Thoracic aorta endothelial cell (primary cell): ENCODE measurements at places on chromosomes 3 and 15. TPM values are rescaled to one million over a fixed set of nuclear protein-coding genes. Genes with fewer than 3 reads are reported as not detected.

The CRYGS gene
- total RNA-seq, result 1.7 and 2.1 TPM in 2 replicates

The LZTFL1 gene
- total RNA-seq, result 18.0 and 18.1 TPM in 2 replicates

The SLC15A2 gene
- total RNA-seq, result under 0.01 and 0.36 TPM in 2 replicates

The ZIC1 gene
- total RNA-seq, result 1.7 TPM in 1 of 2 replicates, not detected in the other

The LRRC31 gene
- not detected in 2 replicates for total RNA-seq

The MOBP gene
- 0.07 and 0.13 TPM in 2 replicates for total RNA-seq

The EFCAB12 gene
- total RNA-seq, result under 0.01 and 0.07 TPM in 2 replicates

The ZNF502 gene
- total RNA-seq, result 4.6 and 4.8 TPM in 2 replicates

The GOLGA6A gene
- total RNA-seq, result not detected in 2 replicates

The SERINC4 gene
- not detected in 2 replicates for total RNA-seq

The MYRIP gene
- 17.7 and 29.0 TPM in 2 replicates for total RNA-seq

The ERC2 gene
- 2.8 and 3.2 TPM in 2 replicates for total RNA-seq

The CALML4 gene
- total RNA-seq, result 4.2 and 4.9 TPM in 2 replicates

The FEZF2 gene
- not detected in 2 replicates for total RNA-seq
